SW 1271 (cell line): ENCODE measurements at places on chromosomes 12 and 14.

GRCh38 chr12:8699714-8700113, 1.9 kb downstream of the RIMKLB start:
- DNase-seq = no peak

GRCh38 chr14:66272221-66272620, 213.9 kb upstream of the CCDC196 start:
- DNase-seq = no peak

GRCh38 chr14:76828339-76829012, 2.3 kb downstream of the LRRC74A start:
- no peak for DNase-seq

DNA sequence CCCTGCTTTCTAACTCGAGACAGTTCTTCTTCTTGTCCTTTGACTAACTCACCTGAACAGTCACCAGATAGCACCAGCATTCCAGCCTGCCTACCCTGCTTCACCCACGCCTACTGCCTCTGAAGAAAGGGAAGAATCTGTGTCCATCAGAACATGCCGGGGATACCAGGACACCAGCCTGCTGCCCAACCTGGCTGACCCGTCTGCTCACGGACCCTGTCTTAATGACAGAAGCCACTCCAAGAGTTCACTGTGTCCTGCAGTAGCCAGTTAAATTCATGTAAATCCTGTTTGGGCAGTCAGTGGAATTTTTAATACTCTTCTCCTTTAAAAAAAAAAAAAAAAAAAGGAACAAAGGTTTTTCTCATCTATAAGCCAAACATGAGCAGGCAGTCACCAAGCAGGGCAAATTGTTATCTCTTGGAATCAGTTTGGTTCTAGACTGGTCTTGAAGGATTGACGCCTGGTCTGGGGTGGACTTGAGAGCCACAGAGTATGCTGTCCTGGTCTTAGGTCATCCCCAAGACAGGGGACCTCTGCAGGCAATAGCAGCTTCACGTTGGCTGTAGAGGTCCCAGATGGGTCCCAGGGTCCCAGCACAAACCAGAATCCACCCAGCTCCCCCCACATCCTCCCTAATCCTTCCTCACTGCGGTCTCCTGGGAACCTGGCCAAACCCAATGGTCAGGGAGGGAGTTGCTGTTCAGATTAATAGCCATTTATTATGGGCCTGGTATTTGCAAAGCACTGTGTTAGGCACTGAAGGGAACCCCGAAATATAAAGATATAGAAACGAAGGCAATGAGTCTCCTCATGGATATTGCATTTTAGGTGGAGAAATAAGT, 181.1 kb upstream of the HIF1A start:
- DNase-seq = no peak

GRCh38 chr14:64849940-64850339, 29.8 kb downstream of the SPTB start:
- no peak for DNase-seq
